ENCODE measurements at places on chromosomes 5 and 9. TPM values are rescaled to one million over a fixed set of nuclear protein-coding genes. Genes with fewer than 3 reads are reported as not detected.

CCL28 gene
- total RNA-seq, result 2.2 TPM

RUSC2 gene
- total RNA-seq, result 61.9 TPM

ZDHHC12 gene
- total RNA-seq, result 23.3 TPM

MED10 gene
- total RNA-seq, result 29.9 TPM

CDH10 gene
- not detected for total RNA-seq

TAS2R1 gene
- not detected for total RNA-seq

MAPKAP1 gene
- total RNA-seq, result 89.4 TPM

NINJ1 gene
- total RNA-seq, result 69.3 TPM

CARTPT gene
- 24.7 TPM for total RNA-seq

ASS1 gene
- total RNA-seq, result 113 TPM

GPR151 gene
- not detected for total RNA-seq

FCHO2 gene
- 26.6 TPM for total RNA-seq

GAPT gene
- 0.80 TPM for total RNA-seq

GRCh38 chr5:6773342-6774035 lies 60.3 kb downstream of the TENT4A start:
- DNase-seq, result no peak

DNA sequence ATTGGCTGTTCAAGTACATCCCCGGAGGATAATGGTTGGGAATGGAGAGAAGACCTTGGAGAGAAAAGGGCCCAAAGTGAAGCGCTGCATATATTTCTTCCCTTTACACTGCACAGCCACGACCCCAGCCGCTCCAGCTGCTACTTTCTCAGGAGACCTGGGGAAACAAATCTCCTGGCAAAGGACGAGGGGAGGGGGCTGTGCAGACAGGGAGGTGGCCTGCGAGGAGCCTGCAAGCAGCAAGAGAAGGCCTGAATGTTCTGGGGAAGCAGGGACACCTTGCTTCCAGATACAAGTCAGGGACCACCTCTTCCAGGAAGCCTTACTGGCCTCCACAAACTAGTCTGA lies 739 bp upstream of the PDLIM4 start:
- DNase-seq, result no peak

DNA sequence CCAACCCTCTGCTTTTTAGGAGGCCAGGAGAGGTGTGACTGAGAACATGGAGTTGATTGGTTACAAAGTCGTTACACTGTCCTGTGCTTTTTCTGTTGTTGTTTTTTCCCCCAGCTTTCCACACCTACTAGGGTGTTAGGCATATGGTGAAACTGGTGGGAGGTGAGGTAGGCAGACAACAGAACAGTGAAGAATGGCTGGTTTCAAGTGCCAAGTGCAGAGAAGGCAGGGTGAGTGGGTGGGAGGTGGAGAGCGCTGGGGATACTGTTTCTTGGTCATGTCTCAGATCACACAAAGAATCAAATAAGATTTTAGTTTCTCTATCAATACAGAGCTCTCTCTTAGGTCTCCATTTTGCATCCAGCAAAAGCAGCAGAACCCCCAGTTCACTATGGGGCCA lies 2.2 kb upstream of the SPTAN1 start:
- DNase-seq, result no peak

GRCh38 chr5:172348084-172348483 lies 64.5 kb upstream of the UBTD2 start:
- DNase-seq, result no peak

- no peak for DNase-seq
Measured at GRCh38 chr5:165134155-165134554, 1628.7 kb downstream of the MAT2B start.

DNA sequence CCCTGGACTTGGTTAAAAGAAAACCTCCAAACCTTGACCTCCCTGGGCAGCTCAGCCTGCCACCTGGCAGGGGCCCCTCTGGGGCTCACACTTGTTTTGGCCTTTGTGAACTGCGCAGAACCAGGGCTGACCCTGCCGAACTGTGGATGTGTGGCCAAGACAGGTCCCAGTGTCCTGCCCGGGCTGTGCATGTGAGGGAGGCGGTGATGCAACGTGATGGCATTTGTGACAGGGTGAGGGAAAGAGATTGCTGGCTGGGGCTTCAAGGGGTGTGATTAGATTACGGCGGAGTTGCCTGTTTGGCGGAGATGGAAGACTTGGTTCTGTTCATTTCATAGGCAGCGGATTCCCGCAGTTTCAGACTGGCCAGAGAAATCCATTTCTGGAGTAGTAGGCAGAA lies 30.4 kb upstream of the NKX2-5 start:
- no peak for DNase-seq

DNA sequence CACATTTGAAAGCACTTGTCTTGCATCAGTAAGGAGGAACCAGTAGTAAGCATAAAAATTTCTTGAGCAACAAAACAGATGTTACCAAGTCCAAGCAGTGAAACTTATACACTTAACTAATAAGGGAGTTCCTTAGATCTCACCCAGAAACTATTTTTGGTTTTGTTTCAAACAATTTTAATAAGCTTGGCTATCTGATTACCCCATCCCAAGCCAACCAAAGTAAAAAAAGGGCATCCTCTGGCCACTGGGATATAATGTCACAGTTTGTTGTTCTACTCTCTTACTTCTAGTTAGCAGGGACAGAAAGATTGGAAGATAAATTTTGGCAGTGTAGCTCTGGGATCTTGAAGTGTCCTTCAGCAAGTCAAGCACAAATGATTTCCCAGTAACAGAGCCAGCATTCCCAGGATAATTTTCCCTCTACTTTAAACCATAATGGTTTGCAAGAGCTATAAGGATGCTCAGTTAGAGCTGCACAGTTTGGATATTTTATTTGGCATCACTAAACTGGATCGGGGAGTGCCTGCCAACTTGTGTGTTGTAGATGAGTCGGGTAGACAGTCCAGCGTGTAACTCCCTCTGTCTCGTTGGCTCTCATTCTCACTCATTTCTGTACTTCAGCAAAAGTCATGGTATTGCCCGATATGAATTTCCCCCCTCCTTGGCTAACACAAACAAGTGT lies 161.9 kb upstream of the HMHB1 start:
- peak; percentile 88 for DNase-seq

- no peak for DNase-seq
Measured at GRCh38 chr5:73160239-73160671, 12.7 kb upstream of the TMEM174 start.

- DNase-seq, result no peak
Measured at GRCh38 chr9:21016701-21017491, 14.5 kb downstream of the HACD4 start.

DNA sequence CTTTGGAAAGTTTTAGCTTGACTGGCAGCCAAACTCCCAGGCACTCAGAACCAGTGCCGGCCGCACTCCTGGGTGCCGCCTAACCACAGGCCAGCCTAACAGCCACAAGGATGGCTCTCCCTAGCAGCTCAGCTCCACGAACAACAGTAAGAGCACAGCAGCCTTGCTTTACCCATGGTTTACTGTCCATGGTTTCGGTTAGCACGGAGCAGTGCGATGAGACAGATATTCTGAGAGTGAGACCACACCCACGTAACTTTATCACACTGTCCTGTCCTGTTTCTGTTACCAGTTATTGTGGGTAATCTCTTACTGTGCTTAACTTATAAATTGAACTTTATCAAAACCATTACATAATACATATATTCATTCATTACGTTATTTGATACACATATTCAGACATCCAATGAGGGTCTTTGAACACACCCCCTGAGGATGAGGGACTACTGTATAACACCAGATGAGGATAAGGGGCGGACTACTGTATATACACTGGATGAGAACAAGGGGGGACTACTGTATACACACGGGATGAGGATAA lies 12.4 kb downstream of the CLPTM1L start:
- DNase-seq, result no peak

- no peak for DNase-seq
Measured at GRCh38 chr5:14183187-14183939, 40.2 kb downstream of the TRIO start.

DNA sequence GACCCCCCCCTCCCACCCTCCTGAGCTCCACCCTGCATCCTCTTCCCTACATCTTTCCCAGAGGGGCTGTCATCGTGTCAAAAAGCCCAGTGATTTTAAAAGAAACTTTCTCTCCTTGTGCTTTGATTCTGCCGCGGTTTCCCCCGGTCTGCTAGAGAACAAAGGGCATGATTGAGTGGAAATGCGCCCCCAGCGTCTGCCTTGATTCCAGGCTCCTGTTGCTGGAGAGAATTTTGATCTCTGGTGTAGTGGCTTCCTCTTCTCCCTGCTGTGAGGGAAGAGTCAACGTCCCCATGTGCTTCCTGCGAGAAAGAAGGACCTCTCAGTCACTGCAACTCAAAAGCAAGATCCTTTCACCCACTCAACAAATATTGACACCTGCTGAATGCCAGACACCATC lies 61.9 kb upstream of the RAPGEF1 start:
- no peak for DNase-seq

GRCh38 chr5:83488821-83489220 lies 17.3 kb downstream of the VCAN start:
- DNase-seq, result no peak

GRCh38 chr5:66329078-66329477 lies 185.0 kb downstream of the SREK1 start:
- no peak for DNase-seq

- DNase-seq, result no peak
Measured at GRCh38 chr5:94707359-94707758, 88.9 kb downstream of the SLF1 start.

GRCh38 chr5:110258460-110259216 lies 467.8 kb downstream of the TMEM232 start:
- DNase-seq, result no peak

DNA sequence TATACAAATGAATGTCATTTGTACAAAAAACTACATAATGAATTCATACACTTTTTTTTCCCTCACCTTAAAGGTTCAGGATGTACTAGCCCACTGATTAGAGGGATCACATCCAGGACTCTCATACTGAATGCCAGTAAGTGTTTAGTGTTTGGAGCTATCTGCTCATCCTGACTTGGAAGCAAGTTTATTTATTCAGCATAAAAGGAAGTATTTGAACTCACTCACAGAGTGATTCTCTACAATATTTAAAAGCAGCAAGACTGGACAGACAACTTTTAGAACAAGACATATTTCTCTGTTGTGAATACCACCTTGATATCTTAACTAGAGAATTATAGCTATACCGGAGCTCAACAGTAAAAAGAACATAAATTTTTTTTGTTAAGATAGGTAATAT lies 14.8 kb upstream of the IQGAP2 start:
- no peak for DNase-seq

DNA sequence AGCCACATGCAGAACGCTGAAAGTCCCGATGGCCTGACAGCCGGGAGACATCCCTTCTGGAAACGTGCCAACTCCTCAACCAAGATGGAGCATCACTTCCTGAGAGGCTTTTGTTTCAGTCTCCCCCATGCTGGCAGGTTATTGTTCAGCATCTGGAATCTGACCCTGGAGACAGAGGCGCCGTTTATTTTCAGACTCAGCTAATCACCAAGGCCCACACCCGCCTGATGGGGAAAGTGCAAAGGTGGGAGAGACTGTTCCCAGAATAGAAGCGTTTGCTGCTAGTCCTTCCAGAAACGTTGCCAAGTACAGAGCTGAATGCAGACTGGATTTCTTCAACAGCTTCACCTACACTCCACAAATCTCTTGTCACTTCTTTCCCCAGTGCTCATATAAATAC lies 41.8 kb upstream of the S1PR3 start:
- DNase-seq, result peak; percentile 92

DNA sequence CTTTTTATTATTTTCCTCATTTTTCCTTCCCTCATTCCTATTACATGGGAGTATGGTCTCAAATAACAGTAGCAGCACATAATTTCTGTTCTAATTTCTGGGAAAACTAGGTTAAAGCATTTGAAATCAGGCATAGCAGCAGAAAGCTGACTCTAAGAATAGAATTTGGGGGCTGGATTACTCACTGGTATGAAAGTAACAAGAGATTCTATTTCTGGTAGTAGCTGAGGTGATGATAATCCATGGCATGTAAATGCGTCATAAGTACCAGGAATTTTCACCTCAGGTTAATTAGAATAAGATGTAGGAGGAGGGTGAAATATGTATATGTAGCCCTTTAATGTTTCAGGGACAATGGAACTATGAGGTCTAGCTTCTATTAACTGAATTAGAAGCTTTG lies 662.0 kb downstream of the PTPRD start:
- DNase-seq, result no peak

GRCh38 chr5:119357808-119358529 lies 2.1 kb downstream of the TNFAIP8 start:
- DNase-seq, result no peak

GRCh38 chr5:1133510-1134201 lies 21.8 kb upstream of the SLC12A7 start:
- DNase-seq, result no peak

- DNase-seq, result no peak
Measured at GRCh38 chr5:60551829-60552228, 148.1 kb downstream of the DEPDC1B start.

- DNase-seq, result no peak
Measured at GRCh38 chr5:138649316-138649720, 74.1 kb upstream of the HSPA9 start.

GRCh38 chr5:143261748-143262392 lies 141.6 kb downstream of the NR3C1 start:
- DNase-seq, result no peak

GRCh38 chr5:166188501-166189325 lies 2102.7 kb upstream of the WWC1 start:
- no peak for DNase-seq

- DNase-seq, result no peak
Measured at GRCh38 chr5:133387621-133388020, 224.7 kb downstream of the FSTL4 start.

DNA sequence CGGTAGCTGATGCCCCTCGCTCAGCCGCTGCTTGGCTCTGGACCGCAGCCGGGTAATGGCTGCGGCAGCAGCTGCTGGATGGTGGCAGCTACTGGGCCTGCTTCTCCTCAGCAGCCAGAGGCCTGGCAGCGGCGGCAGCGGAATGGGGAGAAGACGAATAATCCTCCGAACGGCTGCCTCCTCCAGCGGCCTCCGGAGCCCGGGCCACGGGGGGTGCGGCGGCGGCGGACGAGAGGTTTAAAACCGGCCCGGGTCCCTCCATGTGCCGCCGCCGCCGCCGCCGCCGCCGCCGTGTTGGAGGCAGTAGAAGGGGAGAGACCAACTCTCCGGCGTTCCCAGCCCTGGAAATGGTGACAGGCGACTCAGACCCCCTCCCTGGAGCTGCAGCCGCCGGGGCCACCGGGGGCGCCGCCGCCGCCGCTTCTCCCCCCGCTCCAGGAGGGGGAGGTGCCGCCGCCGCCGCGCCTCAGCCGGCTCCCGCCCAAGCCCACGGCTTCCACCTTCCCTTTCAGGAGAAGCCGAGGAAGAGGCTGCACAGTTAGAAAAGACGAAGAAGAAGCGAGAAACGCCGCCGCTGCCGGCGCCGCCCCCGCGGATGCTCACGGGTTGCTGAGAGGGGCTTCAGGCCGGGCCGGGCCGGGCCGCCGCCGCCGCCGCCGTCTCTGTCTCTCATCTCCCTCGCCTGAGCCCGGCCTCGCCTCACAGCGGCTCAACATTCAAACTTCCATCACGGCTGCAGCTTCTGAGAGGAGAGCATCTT lies 118.4 kb upstream of the PRSS3 start:
- DNase-seq, result no peak

DNA sequence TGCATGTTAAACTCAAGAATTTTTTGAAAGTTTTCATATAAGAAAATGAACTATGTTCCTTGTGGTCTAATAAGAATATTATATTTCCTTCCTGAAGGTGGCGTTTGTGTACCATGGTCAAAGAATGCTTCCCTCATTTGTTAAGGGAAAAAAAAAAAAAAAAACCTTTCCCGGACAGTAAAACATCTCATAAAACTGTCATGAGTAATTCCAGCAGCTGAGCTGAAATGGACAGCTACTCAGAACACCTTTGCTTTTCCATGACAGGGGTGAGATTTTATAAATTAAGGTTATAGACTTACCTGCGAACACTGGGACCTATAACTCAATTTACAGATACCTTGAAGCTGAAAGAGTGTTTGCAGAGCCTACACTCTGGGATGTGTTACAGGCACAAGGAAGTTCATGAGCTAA lies 113.2 kb upstream of the RANBP3L start:
- no peak for DNase-seq

Measured in esophagus muscularis mucosa (tissue), 4 donors.